ENCODE measurements at places on chromosomes 7 and 10.

GRCh38 chr7:5532536-5533335, 109.1 kb upstream of the TNRC18 start:
- peak; percentile 72 for DNase-seq

DNA sequence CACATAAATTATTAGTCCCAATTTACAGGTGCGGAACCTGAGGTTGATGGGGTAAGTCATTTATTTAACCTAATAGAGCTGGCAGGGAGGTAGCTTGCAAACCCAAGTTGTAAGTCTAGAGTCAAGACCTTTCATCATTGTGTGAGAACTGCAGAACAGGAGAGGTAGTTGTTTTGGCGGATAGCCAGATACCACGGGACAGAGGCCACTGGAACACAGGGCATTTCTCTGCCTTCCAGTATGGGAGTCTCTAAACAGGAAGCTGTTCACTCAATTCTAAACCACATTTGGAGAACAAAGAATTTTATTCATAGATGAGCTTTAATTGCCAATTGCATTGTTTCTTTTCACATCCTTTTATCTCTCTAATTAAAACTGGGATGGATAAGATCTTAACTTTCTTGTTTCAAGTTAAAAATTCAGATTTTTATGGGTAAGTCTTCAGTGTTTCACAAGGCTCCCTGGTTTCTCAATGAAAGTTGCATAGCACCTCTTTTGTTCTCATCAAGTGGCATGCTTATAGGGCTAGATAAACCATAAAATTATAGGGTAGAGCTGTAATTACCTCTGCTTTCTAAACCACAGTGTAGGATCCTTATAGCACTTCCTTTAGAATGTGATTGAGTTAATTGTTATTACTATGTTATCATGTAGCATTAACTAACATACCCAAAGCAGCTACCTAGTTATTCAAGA, 489.0 kb downstream of the GATA3 start:
- no peak for DNase-seq

- no peak for DNase-seq
These were observed 90.7 kb downstream of the PARP12 start for GRCh38 chr7:139972029-139972428.

- DNase-seq = peak; percentile 25
These were observed 28.5 kb downstream of the GSDME start for GRCh38 chr7:24728503-24729364.

GRCh38 chr7:135977007-135977741, at the start of gene MTPN:
Gene MTPN, minus strand, starts transcription at chr7:135977359. Its CDS starts 259 bp downstream, at chr7:135977100.
- DNase-seq = peak; percentile 100

GRCh38 chr7:108066486-108066885, 63.5 kb upstream of the LAMB1 start:
- DNase-seq = no peak

DNA sequence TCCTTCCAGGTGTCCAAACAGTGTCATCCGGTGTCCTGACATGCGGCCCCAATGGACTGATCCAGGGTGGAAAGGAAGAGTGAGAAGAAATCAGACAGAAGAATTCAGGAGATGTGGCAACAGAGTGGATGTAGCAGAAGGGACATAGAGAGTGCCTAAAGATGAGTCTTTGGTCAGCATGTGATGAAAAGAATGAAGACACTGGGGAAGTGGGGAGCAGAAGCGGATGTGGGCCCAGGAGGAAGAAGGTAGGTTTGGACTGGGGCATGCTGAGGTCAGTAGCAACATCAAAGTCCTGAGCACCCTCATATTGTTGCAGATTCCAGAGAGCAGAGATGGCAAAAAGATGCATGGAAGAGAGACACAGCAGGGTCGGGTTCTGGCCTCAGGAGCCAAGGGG, 71.8 kb upstream of the STEAP1B start:
- DNase-seq = no peak

DNA sequence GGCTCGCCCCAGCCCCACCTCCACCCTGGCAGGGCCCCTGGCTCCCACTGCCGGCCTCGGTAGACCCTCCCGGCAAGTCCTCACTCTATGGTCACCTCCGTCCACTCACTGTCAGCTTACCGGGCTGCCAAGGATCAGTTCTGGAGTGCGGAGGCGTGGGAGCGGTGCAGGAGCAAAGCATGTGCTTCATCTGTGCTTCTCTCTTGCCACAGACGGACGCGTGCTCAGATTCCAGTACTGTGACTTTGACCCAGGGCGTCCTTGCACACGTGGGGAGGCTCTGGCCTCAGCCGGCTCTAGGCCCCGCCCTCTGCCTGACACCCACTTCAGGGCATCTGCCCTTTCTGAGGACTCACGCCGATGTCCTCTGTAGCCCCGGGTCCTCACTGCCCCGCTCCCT, 547.5 kb upstream of the FOXK1 start:
- no peak for DNase-seq

GRCh38 chr7:90931986-90932916, 332.0 kb upstream of the FZD1 start:
- DNase-seq = no peak

GRCh38 chr10:61477451-61477850, 24.3 kb upstream of the TMEM26 start:
- no peak for DNase-seq

DNA sequence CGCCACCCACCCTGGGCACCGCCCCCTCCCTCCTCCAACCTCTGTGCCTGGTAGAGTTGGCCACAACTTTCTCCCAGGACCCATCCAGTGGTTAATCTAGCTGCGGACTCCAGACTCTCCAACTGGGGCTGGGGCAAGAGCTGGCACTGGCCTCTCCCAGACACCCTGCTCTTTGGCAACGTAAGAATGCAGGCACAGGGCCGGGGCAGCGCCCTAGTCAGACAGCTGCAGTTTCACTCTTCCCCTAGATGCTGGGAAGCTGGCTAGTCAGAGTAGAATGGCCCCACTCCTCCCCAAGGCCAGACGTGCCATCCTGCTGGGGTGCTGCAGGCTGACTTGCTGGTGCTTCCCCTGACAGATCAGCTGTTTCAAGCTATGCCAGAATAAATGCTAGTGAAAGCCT, 22.1 kb downstream of the HSPA12A start:
- DNase-seq = no peak

DNA sequence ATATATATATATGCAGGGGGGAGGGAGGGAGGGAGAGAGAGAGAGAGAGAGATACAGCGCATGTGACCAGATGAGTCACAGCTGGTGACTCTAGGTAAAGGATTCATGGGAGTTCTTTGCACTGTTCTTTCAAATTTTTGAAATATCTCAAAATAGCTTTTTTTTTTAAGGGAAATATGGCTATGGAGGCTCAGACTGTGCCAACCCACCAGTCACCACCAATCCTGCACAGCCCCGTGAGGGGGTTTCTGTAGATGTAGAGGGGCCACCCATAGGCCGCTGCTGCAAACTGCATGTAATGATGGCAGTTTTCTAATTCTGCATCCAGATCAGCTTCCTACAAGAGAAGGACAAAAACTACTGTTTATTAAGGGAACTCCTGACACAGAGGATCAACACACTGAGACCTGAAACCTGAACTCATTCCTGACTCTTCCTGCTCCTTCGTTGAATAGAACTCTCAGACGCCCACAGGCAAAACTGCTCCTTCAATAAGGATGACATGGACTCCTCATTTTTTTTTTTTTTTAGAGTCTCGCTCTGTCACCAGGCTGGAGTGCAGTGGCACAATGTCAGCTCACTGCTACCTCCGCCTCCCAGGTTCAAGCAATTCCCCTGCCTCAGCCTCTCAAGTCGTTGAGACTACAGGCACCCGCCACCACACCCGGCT, 17.3 kb downstream of the DAGLB start:
- no peak for DNase-seq

DNA sequence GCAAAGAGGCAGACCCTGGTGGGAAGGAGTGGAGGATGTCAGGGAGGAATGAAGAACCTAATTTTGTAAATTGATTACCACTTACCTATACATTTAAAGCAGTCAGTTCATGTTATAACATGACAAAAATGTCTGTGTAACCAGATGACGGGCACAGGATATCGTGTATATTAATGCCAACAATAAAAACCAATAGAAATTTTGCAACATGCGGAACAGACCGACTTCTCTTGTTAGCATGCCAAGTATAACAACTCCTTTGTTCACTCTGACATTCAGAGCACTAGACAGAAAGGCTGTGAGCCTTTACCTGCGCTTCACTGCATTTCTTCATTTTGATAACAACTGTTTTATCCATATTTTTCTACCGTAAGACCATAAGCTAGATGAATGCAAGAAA, 29.9 kb downstream of the CDK6 start:
- DNase-seq = no peak

- no peak for DNase-seq
These were observed 12.4 kb downstream of the SRGN start for GRCh38 chr10:69100136-69100872.

- no peak for DNase-seq
These were observed 41.0 kb downstream of the TSPAN15 start for GRCh38 chr10:69492091-69492745.

GRCh38 chr10:51255381-51255780, 181.1 kb downstream of the PRKG1 start:
- no peak for DNase-seq

DNA sequence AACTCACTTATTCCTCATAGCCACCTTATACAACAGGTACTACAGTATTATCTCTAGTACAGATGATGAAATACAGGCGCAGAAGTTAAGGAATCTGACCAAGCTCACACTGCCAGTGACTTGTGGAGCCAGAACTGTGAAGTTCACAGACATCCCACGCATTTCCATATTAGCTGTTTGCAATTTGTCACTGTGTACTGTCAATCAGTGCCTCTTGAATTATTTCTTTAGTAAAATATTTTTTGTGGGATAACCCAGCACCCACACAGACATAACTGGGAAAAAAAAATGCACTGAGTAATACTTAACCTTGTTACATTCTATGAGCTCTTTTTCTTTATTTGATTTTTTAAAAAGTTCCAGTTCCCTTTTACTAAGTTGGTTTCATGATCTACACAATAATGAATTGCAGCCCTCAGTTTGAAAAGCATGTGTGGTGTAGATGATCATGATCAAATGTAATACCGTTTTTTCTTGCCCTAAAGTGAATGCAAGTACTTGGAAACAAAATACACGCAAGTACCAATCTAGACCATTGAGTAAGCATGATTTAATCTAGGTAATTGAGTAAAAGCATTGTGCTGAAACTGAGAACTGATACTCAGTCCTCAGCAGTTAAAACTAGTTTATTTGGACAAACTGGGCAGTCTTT, 14.1 kb downstream of the CUL1 start:
- DNase-seq = no peak

DNA sequence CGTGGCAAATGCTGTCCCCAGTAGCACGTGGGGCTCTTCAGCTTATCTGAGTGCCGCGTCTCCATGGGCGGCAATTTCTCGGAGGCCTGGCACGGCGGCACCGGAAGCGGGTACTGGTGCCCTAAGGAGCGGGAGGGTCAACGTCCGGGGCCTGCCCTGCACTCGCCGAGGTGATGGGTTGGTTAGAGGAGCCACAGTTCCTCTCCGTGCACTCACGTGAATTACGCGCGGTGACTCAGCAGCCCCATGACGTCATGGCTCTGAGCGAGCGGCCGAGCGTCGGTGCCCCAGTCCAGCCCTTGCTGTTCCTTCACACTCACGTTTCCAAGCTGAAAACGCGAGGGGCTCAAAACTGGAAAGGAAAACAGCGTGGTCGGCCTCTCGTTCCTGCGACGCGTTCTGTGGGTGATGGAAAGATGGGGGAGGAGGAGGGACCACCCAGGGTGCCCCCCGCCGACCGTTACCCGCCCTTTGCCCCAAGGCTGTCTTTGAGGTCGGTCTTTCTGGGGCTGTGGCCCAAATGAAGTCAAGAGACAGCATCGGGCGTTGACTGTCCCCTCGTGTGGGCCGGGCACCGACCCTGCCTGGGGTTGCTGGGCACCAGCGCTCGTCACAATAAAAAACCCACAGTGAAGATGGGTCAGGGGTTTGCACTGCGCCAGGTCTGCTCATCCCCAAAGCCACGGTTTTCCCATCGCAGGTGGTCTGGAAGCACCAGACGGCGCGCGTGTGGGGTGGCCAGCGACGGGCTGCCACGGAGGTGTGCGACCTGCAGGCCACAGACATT, 70.4 kb upstream of the CFAP46 start:
- DNase-seq = no peak

DNA sequence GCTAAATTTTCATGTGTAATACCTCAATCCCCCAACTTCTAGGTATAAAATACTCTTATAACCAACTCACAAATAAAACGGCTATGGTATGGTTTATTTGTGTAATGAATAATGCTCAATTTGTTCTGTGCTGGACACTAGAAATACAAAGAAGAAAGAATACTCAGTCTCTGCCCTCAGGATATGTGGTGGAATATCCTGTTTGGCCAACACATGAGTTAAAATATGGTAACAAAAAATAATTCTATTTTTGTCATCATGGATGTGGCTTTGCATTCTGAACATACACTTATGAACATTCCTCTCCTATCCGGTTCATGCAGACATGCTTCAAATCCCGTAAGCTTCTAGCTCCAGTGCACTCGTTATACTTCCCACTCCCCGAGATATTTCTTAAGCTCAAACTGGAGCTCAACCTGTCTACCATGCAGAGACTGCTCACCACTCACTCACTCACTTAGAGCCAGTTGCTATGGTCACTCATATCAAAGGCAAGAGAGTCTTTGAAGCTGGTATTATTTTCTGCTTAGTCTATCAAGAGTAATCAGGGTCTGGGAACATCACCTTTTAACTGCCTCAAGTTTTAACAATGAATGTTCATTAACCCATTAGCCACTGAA, 53.8 kb upstream of the SLC16A12 start:
- DNase-seq = no peak

DNA sequence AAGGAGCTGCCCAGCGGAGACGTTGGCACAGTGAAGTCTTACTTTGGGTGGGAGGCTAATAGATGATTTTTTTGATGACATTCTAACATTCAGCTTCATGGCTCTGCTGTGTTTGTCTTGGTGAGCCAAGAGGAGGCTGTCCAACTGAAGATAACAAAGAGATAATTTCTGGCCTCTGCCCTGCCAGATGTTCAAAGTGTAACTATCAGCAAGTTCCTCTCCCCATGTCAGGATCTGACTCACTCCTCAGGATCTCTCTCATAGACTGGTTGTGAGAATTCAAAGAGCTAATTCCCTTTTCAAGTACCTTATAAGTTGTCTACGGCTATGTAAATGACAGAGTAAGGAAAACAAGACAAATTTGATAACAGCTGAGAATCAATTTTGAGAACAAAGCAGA, 1340.9 kb downstream of the XPNPEP1 start:
- DNase-seq = no peak

DNA sequence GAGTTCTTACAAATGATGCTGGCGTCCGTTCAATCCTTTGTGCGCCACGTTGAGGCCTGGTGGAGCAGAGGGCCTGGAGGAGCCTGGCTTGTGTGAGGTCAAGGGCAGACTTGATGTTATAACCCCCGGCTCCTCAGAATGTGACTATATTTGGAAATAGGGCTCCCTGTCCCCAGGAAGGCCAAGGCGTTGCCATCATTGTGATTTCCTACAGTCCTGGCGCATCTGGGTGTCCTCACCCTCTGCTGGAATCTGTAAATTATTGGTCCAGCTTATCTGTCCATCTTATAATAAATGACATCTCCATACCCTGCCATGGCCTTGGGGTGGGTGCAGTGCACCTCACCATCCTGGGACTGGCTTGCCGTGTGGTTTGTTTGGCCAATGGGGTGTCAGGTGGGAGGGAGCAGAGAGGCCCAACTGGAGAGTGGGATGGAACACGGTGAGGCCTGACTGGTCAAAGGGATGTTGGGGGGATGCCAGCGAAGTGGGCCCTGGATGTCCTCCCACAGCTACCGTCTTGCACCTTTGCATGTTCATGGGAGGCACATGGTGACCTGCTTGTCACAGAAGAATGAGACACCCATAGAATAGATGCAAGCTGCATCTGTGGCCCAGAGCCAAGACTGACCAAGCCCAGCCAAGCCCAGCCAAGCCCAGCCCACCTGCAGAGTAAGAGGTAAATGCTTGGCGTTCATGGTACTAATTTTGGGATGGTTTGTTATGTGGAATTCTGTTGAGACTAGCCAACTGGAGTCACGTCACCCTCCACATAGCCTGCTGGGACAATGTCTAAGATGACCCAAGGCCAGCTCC, 11.1 kb upstream of the LRRC27 start:
- DNase-seq = no peak
